Mesenchymal stem cell (in vitro differentiated cells and primary cell): ENCODE measurements at places on chromosomes 4 and X.
A peak's percentile ranks its signal among the peaks of the same experiment; 100 is the strongest.

DNA sequence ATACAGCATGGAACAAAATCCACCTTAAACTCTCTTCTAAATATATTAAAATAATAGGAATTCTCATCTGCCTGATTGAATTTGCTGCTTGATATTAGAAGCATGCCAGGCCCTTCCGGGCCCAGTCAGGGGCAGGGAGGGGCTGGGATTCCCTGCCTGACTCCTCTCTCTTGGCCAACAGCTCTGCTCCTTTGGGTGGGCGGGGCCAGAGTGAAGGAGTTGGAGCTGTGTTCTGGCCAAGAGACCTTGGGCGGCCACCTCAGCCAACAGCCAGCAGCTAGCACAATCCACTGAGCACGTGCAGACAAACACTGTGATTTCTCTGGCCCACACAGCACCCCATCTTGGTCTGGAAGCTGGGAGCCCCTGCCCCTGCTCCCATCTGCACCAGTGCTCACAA, 140.3 kb downstream of the PJA1 start:
- H3K36me3 ChIP-seq, result no peaks in the 10 kb centered on the region
- peaks cover 12% of the 10 kb centered on the region for H3K4me1 ChIP-seq
- peaks cover 52% of the 10 kb centered on the region for H3K27me3 ChIP-seq
- no peak overlapping the region for H3K27ac ChIP-seq
- DNase-seq, result peak; percentile 41

GRCh38 chr4:184444953-184445309, 29.4 kb downstream of the IRF2 start:
- H3K27me3 ChIP-seq, result no peaks in the 10 kb centered on the region
- peaks cover 8% of the 10 kb centered on the region for H3K36me3 ChIP-seq
- H3K4me1 ChIP-seq, result peaks cover 26% of the 10 kb centered on the region

DNA sequence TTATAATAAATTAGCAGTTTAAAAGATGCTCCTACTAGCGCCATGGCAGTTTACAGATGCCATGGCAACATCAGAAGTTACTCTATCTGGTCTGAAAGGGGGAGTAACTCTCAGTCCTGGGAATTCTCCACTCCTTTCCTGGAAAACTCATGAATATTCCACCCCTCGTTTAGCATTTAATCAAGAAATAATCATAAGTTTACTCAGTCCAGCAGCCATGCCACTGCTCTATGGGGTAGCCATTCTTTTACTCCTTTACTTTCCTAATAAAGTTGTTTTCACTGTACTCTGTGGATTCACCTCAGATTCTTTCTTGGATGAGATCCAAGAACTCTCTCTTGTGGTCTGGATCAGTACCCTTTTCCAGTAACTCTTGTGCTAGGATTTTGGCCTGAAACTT, 52.3 kb downstream of the GUCY1B1 start:
- no peak for DNase-seq
- H3K4me1 ChIP-seq, result no peaks in the 10 kb centered on the region
- no peak overlapping the region for H3K4me3 ChIP-seq
- no peak overlapping the region for H3K27ac ChIP-seq
- H3K27me3 ChIP-seq, result no peaks in the 10 kb centered on the region

GRCh38 chrX:107560980-107561379, 67.3 kb upstream of the PRPS1 start:
- no peak for DNase-seq
- H3K36me3 ChIP-seq, result no peaks in the 10 kb centered on the region
- H3K4me1 ChIP-seq, result peaks cover 18% of the 10 kb centered on the region
- no peak overlapping the region for H3K4me3 ChIP-seq

DNA sequence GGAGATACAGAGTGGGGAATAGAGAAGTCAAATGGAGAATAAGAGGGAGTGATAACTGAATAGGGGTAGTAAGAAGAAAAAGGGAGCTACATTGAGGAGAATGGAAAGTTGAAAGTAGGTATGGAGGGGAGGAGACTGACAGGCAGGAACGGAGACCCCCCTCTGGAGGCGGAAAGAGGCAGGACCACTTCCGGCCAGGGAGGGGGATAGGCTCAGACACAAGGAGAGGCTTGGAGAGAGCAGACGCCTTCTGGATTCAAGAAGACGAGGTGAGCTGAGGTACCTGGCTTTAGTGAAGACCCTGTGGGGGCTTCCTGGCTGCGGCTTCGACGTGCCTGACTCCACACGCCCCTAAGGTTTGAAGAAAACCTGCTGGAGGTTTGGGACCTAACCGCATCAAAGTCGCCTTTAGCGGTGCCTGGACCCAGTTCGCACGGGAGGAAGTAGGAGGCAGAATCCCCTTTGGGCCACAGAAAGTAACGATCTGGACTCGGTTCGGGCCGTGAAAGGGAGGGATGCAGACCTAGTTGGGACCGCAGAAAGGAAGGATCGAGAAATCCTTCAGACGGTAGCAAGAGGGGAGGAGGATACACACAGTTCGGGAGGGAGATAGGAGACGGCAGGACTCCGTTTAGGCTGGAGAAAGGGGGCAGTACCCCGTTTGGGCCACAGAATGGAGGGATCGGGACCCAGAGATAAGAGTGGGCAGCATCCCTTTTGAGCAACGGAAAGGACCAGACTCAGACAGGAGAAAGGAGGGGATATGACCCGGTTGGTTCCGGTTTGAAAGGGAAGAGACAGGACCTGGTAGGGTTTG, at the start of gene TRO:
TRO (plus strand) TSS at position 215 of the 817 bp plus-strand sequence. CDS start 1,423 bp downstream, outside the sequence.
- peak within 1 kb of the TSS; percentile 31 for H3K27ac ChIP-seq
- peaks cover 5% of the 10 kb centered on the region for H3K4me1 ChIP-seq
- peak within 1 kb of the TSS; percentile 60 for H3K4me3 ChIP-seq
- H3K27me3 ChIP-seq, result peaks cover 9% of the 10 kb centered on the region
- DNase-seq, result peak; percentile 28

DNA sequence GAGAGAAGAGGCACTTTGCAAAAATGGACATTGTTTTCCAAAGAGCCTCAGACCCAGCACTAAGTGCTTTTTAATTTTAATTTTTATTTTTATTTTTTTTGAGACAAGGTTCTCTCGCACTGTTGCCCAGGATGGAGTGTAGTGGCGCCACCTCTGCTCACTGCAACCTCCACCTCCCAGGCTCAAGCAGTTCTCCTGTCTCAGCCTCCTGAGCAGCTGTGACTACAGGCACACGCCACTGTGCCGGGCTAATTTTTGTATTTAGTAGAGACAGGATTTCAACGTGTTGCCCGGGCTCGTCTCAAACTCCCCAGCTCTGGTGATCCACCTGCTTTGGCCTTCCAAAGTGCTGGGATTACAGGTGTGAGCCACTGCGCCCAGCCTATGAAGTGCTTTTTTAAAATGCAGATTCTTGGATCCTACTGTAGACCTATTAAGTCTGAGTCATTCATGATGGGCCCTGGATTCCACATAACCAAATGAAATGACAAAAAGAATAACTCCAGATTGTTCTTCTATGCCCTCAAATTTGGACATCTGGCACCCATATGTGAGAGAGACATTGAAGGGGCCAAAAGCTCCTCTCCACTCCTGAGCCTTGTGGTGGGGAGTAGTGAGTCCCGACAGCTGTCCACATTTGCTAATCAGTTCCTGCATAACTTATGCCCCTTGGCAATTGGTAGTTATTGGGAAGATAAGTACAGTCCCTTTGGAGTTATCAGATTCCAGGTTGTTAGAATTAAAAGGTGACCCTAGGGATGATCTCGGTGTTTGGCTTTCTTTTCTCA, 3.6 kb downstream of the NOCT start:
- H3K36me3 ChIP-seq, result no peaks in the 10 kb centered on the region
- peak overlapping the region; percentile 0 for H3K27ac ChIP-seq
- peaks cover 18% of the 10 kb centered on the region for H3K4me1 ChIP-seq
- no peaks in the 10 kb centered on the region for H3K27me3 ChIP-seq
- H3K4me3 ChIP-seq, result no peak overlapping the region

- H3K4me3 ChIP-seq, result no peak overlapping the region
- H3K4me1 ChIP-seq, result peaks cover 3% of the 10 kb centered on the region
- H3K27me3 ChIP-seq, result no peaks in the 10 kb centered on the region
- no peaks in the 10 kb centered on the region for H3K36me3 ChIP-seq
These were observed 3.2 kb upstream of the NFKB1 start for GRCh38 chr4:102497986-102498385.

- no peak overlapping the region for H3K27ac ChIP-seq
- no peaks in the 10 kb centered on the region for H3K36me3 ChIP-seq
These were observed 16.2 kb upstream of the GPKOW start for GRCh38 chrX:49139713-49140112.

DNA sequence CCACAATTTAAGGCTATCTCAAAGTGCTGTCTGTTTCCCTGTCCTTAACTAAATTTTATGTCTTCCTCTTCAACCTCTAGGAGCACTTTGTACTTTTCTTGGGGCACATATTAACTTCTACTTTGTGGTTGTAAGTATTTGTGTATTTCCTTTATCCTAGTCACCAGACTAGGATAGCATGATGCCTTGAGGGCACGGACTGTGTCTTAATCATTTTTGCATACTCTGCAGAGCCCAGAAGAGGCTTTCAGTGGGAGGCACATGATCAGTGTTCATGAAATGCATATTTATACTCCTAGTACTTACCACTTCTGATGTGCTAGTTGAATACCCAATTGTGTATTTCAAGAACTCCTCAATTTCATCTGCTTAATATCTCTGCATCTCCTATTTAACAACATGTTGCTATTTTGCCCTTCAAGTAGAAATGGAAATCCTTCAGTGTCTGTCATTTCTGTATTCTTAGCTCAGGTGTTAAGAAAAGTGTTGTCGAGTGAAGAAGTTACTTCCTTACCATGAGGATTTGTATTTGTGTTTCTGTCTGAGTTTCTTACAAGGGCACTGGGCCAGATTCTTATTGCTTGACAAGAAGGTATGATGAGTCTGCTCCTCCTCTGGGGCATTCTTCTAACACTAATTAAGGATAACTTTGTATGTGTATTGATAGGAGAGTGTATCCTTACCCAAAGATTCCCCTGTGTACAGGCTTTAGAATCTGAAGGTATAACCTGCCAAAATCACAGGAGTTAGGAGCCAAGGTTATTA, 28.3 kb upstream of the PGRMC2 start:
- H3K4me1 ChIP-seq, result peaks cover 3% of the 10 kb centered on the region
- H3K27me3 ChIP-seq, result no peaks in the 10 kb centered on the region
- H3K36me3 ChIP-seq, result peaks cover 3% of the 10 kb centered on the region

DNA sequence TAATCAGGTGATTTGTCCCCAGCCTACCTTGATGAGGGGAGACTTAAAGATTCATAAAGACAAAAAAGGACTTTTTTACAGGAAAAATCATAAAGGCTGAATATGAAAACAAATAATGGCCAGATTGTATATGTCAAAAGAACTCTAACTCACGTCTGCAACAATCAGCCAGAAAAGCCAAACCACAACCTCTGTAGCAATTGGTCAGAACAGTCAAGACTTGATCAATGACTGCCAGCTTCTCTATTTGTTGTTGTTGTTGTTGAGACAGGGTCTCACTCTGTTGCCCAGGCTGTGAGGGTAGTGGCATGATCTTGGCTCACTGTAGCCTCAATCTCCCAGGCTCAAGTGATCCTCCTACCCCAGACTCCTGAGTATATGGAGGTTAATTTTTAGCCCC, 35.9 kb upstream of the PPA2 start:
- no peak overlapping the region for H3K4me3 ChIP-seq
- no peak overlapping the region for H3K27ac ChIP-seq
- no peak for DNase-seq

GRCh38 chrX:80879143-80879542, 69.5 kb upstream of the BRWD3 start:
- no peak for DNase-seq
- no peak overlapping the region for H3K4me3 ChIP-seq
- H3K36me3 ChIP-seq, result no peaks in the 10 kb centered on the region
- no peaks in the 10 kb centered on the region for H3K27me3 ChIP-seq

DNA sequence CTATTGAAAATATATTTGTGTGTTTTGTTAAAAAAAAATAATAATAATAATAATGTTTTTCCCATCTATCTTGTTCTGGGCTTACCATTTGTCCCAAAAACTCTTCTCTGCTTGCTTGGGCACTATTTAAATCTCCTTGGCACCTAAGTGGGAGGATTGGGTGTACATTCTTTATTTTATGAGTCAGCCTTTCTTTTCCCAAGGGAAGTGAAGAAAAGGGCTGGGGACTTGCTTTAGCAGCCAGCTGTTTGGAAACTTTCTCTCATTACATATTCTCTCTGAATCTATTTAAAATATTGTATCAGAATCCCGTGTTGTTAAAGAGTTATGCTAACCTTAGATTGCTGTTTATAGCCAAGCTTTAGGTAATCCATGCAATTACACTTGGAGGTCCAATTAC, 2332.4 kb downstream of the ARAP2 start:
- H3K4me1 ChIP-seq, result no peaks in the 10 kb centered on the region
- no peak for DNase-seq
- no peaks in the 10 kb centered on the region for H3K27me3 ChIP-seq

DNA sequence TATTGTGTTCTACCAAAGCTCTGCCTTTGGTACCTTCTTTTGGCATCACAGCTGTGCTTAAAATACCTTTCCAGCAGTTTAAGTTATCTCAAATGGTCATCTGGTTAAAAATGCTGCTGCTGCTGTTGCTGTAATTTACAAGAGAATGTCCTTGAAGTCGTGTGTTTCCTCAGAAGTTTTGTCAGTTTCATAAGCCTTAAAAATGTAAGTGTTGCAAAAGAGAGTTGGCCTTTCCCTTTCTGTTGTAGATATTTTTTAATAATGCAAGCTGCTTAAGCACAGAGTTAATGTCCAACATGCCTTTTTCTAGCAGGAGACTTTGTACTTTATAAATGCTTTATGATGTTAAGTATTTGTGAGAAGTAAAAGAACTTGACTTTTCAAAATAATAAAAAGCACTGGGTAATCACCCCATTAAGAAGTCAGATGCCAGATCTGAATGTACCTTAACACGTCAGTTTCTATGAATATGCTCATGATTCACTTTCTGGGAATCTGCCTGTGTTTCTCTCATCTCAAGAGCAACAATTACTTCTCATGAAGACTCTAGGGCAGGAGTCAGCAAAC, 35.3 kb upstream of the TENM3 start:
- peak overlapping the region; percentile 65 for H3K27ac ChIP-seq
- H3K36me3 ChIP-seq, result peaks cover 4% of the 10 kb centered on the region
- no peak overlapping the region for H3K4me3 ChIP-seq
- no peaks in the 10 kb centered on the region for H3K27me3 ChIP-seq
- peaks cover 16% of the 10 kb centered on the region for H3K4me1 ChIP-seq
- peak; percentile 66 for DNase-seq

DNA sequence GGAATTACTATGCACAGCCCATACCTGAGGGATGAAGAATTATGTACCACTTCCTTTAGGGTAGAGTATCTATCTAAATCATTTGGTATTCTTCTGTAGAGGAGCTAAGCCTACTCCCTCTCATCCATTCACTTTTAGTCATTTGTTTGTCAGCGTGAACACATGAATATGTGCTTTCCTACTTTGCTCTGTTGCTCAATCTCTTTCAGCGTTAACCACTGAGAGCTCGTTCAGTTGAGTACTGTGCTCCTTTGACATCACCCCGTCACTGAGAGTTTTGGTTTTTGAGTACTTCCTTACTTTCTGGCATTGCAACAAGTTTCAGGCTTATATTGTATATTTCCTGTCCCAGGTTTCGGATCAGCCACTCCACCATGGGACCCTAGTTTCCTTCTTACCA, 700.6 kb downstream of the NLGN4X start:
- H3K27ac ChIP-seq, result no peak overlapping the region
- H3K36me3 ChIP-seq, result no peaks in the 10 kb centered on the region
- no peaks in the 10 kb centered on the region for H3K4me1 ChIP-seq
- DNase-seq, result no peak

DNA sequence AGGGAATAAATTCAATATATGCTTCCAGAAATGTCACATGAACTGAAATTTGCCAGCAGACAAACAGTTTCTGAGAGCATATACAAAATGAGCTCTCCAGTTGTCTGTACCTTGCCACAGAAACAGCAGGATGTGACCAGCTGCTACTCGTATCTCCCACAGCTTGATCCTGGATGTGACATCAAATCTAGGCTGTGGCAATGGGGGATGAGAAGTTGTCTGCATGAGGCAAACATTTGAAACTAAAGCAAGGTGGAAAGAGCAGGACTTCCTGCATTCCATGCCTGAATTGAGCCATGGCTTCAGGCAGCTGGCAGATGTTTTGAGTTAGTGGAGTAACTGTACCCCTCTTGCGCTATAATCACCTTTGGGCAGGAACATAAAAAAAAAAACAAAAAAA, 1724.0 kb downstream of the RPA4 start:
- no peaks in the 10 kb centered on the region for H3K27me3 ChIP-seq
- H3K4me1 ChIP-seq, result no peaks in the 10 kb centered on the region
- peak; percentile 1 for DNase-seq
- H3K4me3 ChIP-seq, result no peak overlapping the region
